ENCODE measurements at places on chromosomes 6 and 20.
A peak's percentile ranks its signal among the peaks of the same experiment; 100 is the strongest.

GRCh38 chr20:49892260-49892659, 23.1 kb downstream of the SPATA2 start:
- DNase-seq = no peak

DNA sequence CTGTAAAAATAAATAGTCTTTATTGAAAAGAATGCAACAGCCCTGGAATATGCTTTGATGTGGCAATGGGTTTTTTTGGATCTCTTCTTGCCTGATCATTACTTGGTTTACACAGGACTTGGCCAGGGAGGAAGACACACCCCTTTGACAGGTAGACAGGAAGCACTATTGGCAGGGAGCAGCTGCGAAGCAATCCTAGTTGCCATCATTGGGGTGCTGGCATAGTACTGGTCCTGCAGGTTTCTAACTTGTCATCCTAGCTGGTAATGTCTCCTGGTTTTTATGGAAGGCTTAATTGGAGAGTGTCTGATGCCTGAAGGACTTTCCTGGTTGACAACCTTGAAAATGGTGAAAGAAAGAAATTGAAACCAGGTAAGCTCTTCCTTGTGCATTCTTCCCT, 71.2 kb upstream of the CCN6 start:
- no peak for DNase-seq

DNA sequence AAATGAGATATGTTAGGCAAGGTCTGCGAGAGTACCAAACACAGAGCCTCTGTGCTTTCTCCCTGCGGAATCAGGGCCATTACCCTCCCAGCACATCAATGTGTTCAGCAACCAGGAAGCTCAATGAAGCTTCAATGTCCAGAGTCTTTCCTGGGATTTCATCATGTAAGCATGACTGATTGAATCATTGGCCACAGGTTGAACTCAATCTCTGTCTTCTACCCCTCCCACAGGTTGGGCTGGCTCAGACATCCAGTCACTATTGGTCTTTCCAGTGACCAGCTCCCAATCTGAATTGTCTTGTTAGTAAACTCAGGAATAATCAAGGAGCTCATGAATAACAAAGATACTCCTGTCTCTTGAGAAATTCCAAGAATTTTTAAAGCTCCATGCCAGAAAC, 2.7 kb upstream of the DTD1 start:
- no peak for DNase-seq

DNA sequence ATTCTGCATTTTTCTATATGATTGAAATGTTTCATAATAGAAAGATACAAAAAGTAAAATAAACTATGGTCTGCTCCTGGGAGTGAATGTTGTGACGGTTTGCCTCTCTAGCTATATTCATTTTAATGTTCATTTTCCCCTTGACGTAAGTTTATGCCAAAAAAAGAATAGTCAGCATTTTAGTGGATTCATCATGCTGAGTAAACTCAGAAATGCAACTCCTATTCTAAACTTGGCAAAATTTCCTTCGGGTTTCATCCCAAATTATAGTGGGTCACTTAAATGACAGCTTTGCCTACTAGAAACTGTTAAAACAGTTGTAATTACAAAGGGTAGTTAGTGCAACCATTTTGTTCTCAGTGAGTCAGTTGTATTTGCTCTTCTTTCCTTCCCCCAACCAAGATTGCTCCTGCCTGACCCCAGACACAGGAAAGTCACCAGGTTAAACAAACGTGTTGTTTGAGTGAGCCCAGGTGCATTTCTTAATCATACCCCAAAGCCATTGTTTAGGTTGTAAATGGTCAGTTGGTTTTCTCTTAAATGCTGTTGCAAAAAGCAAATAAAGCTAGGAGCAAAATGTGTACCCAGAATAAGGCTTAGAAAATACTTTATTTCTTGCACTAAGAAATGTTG, 482.3 kb upstream of the SOX4 start:
- DNase-seq = no peak

DNA sequence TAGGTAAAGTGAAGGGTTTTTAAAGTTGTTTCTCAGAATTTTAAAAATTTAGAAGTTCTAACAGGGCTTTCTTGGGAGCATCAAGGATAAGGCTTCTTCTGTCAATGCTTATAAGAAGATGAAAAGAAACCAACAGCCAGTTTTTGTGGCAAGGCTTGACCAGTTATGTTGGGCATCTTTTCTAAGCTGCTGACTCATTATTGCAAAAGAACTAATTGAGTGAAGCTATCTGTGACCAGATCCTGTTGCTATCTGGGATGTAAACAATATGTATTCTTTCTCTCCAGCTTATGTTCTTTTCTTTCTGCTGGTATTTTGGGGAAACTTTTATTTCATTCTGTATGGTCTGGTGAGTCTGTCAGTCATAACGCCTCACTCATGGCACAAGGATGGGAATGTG, 643.8 kb downstream of the HDGFL1 start:
- peak; percentile 33 for DNase-seq

- no peak for DNase-seq
These were observed 383.8 kb upstream of the JAG1 start for GRCh38 chr20:11057624-11058023.

GRCh38 chr6:165568326-165568725, 94.7 kb downstream of the PDE10A start:
- no peak for DNase-seq

DNA sequence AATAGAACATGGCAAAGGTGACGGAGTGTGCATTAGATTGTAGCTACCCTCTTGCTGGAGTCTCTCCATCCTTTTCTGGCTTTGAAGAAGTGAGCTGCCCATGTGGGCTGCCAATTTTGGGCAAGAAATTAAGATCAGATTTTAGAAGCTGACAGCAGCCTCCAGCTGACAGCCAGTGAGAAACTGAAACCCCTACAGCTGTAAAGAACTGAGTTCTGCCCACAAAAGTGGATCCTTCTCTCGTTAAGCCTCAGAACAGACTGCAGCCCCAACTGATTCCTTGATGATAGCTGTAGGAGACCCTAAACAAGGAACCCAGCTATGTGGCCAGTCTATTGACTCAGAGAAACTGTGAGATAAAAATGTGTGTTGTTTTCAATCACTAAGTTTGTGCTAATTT, 134.1 kb downstream of the CD109 start:
- no peak for DNase-seq

DNA sequence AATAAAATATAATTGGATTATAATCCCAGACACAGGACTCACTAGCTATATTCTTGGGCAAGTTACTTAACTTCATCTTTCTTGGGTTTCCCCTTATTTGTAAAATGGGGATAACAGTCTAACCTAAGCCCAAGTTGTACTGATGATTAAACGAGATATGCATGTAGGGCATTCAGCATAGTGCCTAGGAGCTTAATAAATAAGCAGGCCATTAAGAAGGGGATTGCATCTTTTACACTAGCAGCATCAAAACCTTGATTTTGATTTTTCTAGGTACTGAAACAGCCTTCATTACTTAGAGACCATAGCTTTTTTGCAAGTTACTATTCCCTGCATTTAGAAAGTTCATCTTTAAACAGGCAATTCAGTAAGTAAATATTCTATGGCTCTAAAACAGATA, 2.2 kb upstream of the QKI start:
- DNase-seq = no peak

DNA sequence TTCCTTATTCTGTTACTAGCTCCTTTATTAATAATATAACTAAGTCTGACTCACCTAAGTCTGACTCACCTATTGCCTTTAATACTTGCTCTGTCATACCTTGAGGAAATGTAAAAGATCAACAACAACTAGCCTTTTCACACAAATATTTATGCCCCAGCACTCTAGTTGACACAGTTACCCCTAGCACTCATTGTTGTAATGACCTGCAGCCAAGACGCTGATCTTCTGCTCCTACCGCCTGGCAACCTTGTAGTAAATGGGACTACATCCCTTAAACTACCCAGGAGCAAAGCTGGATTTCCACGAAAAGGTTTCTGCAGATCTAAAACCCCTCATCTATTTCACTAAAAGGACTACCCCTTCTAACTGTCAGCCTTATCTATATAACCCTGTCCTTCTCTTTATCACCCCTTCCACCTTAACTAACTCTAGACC, 90.0 kb downstream of the PLG start:
- DNase-seq = no peak

DNA sequence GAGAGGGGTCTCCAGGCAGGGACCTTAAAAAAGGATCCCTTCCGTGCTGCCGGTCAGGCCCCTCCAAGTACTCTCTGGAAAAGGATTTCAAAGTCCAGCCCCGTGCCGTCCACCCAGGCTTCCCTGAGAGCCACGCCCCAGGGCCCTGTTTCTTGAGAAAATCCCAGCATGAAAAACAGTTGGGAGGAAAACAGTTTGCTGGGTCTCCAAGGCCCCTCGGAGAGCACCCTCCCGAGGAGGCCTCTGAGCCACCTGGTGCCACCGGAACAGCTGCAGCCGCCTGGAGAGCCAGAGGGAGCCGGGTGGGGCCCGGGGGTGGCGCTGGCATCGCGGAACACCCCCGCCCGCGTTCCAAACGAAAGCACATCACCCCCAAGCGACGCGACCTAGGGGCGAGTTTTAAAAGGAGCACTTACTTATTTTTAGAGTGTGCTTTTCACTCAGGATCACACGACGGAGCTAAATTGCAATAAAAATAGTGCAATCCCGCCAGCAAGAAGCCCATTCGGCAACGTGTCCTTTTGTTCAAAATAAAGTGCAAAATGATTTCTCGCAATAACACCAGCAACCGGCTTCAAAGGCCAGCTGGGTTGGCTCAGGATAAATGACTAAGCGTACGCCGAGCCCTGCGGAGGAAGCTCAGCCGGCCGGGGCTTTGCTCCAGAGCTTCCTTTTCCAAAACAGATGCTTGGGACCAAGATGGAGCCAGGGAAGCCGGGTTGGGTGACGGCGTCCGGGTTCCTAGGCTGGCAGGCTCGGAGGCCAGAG, 64.2 kb downstream of the YTHDF1 start:
- DNase-seq = peak; percentile 24

All from AG04450 (cell line).